ENCODE measurements at places on chromosomes 6 and 20.

- DNase-seq = no peak
Observed at GRCh38 chr6:5772408-5773120, 234.2 kb downstream of the NRN1 start.

DNA sequence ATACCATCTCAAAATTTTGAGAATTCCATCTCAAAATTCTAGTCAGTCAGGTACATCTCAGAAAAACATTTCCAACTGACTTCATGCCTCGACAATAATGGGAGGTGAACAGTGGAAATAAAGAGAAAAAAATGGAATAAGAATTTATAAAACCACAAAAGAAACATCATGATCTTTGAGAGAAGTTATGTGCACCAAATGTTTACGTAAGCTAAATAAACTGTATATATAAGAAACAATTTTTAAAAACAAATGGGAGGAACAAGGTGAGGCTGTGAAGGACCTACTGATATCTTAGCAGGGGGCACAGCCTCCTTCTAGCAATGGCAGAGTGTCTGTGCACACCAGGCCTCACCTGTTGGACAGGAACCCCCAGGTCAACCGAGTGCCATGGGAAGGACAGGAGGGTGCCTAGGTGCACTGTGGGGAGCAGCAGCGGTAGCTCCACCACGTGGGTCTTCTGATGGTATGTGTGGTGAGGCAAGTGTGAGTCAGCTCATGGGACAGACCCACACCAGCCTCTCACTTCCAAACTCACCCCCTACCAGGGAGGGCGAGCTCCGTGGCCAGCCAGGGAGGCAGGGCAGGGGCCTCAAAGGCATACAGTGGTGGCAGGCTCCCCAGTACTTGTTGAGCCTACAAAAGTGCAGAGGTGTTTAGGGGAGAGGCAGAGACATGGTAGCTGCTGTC, 23.2 kb downstream of the DIDO1 start:
- DNase-seq = no peak

GRCh38 chr6:168039849-168040248, 39.2 kb downstream of the FRMD1 start:
- no peak for DNase-seq

GRCh38 chr6:39387785-39388184, 65.3 kb upstream of the KCNK16 start:
- no peak for DNase-seq

DNA sequence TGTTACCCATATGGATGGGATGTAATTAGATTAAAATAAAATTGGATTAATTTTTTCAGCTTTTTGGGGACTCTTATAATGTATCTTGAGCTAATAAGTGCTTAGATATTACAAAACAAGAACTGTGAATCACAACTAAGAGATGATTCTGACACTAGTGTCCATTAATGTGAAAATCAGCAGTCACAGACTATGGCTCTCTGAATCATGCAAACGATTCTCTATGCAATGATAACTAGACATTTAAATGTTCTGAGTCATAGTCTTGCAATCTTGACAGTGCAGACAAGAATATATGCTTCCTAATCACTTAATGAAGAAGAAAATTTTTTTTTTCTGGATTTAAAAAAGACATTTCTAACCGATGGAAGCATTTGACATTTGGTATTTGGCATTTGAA, 82.2 kb upstream of the OPRM1 start:
- no peak for DNase-seq

DNA sequence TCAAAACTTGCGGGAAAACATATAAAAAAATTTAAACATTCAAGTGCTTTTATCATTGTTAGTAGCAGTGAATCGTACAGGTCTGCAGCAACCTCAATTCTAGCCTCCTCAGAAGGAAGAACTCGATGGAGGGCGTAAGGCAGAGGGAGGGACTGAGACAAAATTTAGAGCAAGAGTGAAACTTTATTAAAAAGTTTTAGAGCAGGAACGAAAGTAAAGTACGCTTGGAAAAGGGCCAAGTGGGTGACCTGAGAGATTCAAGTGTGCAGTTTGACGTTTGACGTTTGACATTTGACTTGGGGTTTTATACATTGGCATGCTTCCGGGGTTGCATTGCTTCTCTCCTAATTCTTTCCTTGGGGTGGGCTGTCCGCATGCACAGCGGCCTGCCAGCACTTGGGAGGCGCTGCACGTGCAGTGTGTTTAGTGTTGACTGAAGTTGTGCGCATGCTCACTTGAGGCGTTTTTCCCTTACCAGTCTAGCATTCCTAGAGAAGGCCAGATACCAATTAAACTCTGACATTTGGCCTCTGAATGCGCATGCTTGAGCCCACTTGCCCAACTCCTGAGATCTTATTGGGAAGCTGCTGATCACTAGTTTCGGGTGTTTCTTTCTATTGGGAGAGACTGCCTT, 82.6 kb downstream of the TBX18 start:
- DNase-seq = no peak

- DNase-seq = no peak
Observed at GRCh38 chr6:135266675-135267074, 85.6 kb downstream of the MYB start.

DNA sequence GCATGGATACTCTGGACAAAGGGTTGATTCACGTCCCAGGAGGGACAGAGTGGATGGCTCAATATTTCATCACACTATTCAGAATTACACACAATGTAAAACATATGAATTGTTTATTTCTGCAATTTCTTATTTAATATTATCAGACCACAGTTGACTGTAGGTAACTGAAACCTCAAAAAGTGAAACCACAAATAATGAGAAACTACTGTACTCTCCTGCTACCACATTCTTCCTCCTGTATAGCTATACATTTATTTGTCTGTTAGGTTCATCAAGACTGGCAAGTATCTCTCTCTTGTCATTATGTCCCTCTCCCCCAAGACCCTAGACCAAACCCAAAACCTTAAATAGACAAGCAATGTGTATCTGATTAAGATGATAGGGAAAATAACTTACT, 60.0 kb downstream of the SYCP2 start:
- DNase-seq = no peak

DNA sequence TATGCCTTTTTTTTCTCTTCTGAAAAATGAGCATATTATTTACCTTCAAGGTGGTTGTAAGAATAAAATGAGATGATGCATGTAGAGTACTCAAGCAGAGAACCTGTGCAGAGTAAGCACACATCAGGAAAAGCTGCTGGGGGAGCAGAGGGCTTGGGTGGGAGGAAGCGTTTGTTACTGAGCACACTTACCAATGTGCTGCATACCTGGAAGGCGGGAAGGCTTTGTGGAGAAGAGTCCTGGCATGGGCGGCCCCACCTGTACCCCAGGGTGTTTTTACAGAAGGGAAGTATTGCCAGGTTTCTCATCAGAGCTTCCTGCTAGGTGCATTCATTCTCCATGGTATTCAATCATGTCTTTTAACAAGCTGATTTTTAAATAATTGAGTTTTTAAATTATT, 52.9 kb downstream of the CSE1L start:
- DNase-seq = no peak

GRCh38 chr6:118768904-118769325, 117.5 kb upstream of the CEP85L start:
- peak; percentile 6 for DNase-seq

- DNase-seq = no peak
Observed at GRCh38 chr20:33081411-33082154, 2.1 kb downstream of the BPIFB4 start.

- DNase-seq = no peak
Observed at GRCh38 chr6:14089224-14089623, 28.3 kb upstream of the CD83 start.

- no peak for DNase-seq
Observed at GRCh38 chr20:46362921-46363867, 43.2 kb downstream of the ELMO2 start.

DNA sequence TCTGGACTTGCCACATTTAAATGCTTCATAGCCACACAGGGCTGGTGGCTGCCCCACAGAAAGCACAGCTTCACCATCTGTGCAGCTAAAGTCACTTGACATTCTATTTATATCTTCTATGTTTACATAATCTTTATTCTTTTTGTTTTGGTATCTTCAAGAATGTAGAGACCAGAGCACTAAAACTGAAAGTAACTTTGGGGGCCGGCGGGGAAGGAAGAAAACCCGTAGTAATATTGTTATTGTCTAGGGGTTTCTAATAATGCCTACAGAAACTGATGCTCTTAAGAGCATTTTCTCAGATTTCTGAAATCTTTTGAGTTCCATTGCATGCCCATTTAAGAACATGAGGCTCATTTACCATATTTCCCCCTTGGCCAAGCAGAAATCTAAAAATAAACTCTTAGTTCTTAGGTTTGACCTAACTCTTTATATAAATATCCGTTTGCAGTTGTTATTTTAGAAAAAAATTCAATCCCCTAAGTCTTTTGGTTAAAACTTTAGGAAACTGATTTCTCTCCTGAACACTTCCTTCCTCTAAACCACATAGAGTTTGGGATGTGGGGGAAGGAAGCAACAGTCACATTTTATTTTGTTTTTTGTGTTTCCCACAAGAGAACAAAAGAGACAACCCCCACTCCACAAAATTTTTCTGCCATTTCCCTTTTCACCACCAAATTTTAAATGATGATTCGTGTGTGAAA, 207.6 kb downstream of the OGFRL1 start:
- no peak for DNase-seq

DNA sequence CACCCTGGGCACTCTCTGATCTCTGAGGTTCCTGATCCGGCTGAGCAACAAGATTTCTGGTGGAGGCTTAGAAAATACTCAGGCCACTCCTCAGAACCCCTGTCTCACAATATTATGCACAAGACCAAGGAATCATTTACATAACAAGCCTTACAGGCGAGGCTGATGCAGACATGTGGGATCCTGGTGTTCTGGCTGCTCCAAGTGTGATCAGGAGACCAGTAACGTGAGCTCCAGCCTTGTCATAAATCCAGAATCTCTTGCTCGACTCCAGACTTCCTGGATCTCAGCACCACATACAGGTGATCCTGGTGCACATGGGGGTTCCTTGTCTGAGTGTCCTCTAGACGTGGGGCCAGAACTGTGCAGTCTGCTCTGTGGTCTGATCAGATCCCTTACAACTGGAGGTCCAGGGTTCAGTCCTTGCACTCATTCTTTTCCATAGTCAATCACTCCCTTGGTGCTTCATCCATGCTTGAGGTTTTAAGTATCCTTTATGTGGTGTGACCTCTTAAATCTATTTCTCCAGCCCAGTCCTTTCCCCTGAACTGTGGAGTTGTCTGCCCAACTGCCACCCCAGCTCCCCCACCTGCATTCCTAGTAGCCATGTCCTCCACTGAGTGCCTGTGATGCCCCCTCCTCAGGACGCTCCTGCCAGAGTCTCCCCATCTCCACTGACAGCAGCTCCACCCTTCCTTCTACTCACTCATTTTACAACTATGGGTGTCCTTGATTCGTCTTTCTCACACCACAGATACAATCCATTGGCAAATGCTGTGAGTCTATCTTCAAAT, 5.1 kb downstream of the HLA-C start:
- DNase-seq = no peak

DNA sequence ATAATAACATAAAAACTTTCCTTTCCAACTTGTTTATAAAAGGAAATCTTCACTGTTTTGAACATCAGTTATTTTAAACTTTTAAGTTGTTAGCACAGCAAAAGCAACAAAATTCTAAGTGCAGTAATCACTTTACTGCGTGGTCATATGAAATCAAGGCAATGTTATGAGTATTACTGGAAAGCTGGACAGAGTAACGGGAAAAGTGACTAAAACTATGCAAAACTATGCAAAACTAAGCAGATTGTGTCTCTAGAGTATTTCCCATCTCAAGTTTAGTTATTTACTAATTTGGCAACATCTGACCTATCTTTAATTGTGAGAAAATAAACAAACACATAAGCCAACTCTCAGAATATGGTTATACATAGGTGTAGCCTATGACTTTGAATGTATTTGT, 10.9 kb upstream of the ANKEF1 start:
- DNase-seq = no peak

- DNase-seq = no peak
Observed at GRCh38 chr6:390914-391558, 516 bp upstream of the IRF4 start.

- DNase-seq = no peak
Observed at GRCh38 chr6:61585504-61585903, 700.5 kb downstream of the KHDRBS2 start.

GRCh38 chr6:106163446-106163965, 77.4 kb downstream of the PRDM1 start:
- peak; percentile 24 for DNase-seq

DNA sequence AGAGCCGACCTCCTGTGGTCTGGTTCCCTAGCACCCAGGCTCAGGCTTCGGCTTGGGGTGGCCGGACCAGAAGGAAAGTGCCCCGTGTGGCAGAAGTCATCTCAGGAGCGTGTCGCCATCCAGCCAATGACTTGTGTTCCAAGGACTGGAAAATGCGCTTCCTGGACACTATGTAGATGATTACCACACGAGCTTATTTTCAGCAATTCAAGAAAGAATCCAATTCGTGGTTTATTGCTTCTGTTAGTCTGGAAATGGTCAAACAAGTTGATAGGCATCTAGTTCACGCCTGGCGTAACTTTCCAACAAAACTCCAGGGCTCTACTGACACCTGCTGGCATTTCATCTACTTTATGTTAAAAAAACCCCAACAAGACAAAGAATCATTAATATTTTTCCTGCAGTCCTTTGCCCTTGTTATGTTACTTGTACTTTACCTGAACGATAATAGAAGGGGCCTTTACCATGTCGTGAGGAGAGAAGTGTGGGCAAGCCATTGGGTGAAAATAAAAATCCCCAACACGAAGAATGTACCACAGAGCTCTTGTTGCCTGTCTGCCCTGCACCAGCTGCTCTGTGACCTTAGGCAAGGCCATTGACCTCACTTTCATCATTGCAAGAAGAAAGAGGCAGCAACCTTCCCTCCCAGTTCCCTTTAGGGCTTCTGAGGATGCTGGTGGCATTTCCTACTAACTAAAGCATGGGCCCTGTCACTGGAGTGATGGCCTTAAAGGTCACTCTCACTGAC, 154.7 kb upstream of the LAMP5 start:
- DNase-seq = no peak

- no peak for DNase-seq
Observed at GRCh38 chr6:13012977-13013680, 296.6 kb downstream of the PHACTR1 start.

DNA sequence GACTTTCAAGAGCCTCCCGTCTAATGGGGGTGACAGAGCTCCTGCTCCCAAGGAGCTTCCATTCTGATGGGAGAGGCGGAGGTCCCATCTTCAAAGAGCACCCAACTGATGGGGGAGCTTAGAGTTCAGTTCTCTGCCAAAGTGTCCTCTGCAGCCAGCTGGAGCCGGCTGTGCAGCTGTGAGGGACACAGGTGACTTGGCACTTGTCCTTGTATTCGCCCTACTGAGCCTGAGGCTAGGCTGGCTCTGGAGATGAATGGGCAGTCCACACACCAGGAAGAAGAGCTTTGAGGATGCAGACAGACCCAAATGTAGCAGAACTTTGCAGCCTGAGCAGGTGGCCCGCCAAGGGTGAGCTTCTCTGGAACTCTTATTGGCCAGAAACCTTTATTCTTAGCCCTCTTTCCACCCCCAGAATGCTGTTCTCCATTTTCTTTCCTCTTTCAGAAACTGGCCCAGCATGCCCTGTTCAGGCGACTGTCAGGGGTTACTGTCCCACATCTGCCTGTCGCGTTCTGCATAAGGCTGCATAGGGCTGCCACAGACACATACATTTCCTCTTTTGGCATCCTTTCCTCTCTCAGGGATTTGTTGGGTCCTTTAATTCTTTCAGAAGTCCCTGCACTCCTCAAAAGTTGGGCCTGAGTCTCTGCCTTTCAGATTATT, 108.7 kb upstream of the LRFN2 start:
- no peak for DNase-seq

GRCh38 chr6:170073846-170074245, 217.0 kb downstream of the DLL1 start:
- no peak for DNase-seq

Data from T-helper 2 cell (primary cell).